Stimulated activated CD4-positive, alpha-beta T cell treated with anti-CD3 and anti-CD28 coated beads, Interleukin-4, amount 100 ng/mL, for 48 hours (primary cell): ENCODE measurements at places on chromosomes 7 and 10.
A peak's percentile ranks its signal among the peaks of the same experiment; 100 is the strongest.

DNA sequence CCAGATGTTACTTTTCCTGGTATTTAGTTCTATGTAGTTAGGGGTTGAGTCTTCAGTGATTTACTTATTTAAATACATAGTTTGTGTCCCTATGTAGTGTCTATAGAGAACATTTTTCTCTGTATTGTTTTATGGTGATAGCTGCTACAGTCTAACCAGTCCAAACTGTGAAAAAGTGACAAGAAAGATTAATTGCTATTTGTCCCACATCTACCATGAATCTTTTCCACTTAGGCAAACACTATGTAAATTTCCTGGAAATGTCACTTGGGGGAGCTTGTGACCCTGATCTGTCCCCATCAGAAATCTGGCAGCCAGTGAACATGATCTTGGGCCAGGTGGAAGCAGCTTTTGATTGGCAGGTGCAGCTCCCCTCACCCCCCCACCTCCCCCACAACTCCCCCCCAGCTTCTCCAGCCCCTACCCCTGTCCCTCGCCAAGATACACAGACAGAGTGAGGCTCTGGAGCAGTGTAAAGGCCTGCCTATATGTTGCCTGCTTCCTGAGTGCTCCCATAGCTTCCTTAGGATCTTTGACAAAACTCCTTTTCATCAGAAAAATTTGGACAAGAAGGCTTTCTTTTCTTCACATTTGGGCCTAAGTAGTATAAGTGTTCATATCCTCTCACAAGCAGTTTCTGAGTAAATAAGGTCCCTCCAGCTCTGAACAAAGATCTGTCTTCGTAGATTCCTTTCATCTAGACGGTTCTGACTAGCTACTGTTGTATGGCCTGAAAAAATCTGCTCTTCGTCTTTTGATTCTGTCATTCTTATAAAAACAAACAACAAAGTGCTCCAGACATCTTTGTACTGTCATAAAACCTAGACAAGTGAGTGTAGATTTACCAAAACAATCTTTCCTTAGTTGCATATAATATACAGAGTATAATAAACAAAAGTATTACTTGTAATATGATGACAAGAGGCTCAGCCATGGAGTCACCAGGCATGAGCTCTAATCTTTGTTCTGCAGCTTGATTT lies 31.5 kb upstream of the SLC13A1 start:
- DNase-seq, result no peak

DNA sequence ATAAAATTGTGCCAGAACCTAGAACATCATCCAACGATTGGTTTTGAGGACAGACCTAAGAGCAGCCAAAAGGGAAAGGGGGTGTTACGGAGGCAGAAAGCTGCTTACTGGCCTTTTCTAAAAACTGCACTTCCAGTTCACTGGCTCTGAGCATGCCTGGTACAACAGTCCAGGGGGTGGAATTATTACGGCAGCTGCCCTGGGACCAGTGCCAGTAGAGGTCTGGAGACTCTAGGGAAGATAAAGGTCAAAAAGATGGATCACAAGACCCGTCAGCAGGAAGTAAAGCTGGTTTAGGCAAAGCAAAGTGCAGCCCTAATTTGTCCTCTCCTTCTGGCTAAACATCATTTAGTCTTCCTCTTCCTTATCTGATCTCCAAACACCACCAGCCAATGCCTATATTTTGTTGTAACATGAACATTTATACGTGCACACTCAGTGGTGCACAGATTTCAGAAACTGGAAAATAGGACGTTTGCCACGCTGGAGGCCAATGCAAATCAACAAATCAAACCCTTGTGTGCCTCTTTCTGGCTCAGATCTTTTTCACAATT lies 216.4 kb upstream of the DPP6 start:
- no peak for DNase-seq

- no peak for DNase-seq
These were observed 139.0 kb downstream of the LRRN3 start for GRCh38 chr7:111229916-111230315.

DNA sequence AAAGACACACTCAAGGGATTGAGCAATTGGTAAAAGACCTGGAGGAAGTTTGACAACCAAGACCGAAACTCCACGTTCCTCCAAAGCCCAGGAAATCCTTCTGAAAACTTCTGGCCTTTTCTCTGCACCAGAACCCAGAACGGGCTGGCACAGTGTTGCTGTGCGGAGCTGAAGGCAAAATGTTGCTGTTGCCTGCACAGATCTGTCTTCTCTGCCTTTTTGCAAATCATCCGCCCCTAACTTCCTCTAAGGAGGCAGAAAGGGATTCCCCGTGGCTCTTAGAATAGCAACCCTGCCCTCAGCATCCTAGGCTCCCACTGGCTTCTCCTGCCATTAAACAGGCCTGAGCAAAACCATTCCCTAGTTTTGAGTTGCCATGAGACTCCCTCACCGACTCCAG lies 44.9 kb downstream of the FIGNL1 start:
- DNase-seq, result no peak

GRCh38 chr10:111890046-111890445 lies 293.5 kb downstream of the GPAM start:
- no peak for DNase-seq

DNA sequence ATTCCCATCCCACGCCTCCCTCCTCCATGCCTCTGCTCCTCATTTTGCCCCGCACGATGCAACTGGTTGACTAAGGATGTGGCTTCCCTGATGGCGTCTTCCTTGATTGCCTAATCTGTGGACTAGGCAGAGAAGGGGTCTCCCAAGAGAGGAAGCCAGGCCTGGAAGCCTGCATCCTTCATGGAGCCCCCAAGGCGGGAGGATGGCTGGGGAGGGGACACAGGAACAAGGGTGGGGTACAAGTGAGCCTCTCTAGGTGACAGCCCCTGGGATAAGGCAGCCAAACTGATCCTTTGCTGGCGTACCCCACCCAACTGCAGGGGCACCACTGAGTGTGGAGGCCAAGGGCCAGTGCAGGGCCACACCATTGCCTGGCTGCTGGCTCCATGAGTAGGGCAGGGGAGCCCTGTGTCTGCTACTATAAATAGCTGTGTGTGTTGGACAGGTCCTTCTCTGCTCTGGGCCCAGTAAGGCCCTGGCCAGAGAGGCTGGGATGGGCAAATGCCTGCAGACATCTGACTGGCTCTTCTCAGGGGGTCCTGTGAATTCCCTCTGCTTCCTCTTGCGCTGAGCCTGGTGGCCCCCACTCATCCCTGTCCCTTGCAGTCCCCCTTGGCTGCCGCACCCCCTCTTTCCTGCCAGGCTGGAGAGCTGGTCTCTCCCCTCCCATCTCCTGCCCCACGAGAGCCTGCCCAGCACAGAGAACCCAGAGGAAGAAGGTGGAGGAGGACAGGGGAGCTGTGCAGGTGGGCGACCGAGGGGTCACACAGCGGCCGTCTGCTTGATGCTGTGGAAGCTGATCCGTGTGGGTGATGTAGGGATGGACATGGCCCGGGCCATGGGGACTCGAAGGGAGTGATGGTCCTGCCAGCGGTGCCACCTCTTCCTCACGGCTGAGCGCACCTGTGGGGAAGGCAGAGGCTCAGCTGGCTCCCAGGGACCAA lies 29.3 kb downstream of the CRHR2 start:
- DNase-seq, result no peak

DNA sequence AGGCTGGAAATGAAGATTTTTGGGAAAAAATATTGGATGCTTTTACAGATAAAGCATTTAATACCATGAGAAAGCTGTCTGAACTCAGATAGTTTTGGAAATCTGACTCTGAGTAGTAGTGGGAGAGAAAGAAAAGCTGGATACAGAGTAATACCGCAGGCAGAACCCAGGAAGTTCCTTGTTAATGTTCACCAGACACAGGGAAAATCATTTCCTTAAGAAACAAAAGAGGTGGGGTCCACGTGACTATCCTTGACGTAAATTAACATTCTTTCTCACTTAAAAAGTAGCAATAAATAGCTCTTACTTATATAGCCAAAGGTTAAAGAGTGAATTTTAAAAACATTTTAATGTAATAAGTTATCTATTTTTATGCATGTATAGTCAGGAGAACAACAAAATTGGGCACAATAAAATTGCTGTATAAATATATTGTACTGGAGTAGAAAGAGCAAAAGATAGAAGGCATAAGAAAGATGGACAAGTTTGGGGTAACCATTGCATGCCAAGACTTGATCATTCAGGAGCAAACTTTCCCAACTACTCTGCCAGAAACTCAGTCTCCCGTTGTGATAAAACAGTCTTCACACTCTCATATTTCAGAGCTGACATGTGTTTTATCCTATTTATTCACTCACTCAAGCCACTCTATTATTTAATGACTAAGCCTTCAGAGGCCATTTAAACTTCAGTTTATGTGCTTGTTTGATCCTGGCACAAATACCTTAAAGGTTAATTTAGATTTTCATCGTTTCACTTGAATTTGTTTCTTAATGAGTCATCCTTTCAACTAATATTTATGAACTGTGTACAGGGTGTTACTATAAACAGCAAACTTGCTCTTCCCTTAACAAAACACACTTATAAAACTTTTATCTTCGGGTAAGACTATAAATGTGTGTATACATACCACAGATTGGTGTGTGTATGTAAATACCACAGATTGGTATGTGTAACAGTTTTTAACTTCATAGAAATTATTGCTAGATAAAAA lies 143.1 kb downstream of the GNAI1 start:
- DNase-seq, result no peak

- DNase-seq, result no peak
These were observed 95.2 kb upstream of the GNA12 start for GRCh38 chr7:2939193-2939885.

- DNase-seq, result peak; percentile 1
These were observed 2.1 kb upstream of the CCDC126 start for GRCh38 chr7:23594879-23595604.

GRCh38 chr10:6956562-6956961 lies 376.5 kb upstream of the PRKCQ start:
- DNase-seq, result no peak

- no peak for DNase-seq
These were observed 52.1 kb upstream of the PDZD8 start for GRCh38 chr10:117427356-117427755.

- DNase-seq, result peak; percentile 45
These were observed 151.8 kb downstream of the SFMBT2 start for GRCh38 chr10:7258948-7259523.

DNA sequence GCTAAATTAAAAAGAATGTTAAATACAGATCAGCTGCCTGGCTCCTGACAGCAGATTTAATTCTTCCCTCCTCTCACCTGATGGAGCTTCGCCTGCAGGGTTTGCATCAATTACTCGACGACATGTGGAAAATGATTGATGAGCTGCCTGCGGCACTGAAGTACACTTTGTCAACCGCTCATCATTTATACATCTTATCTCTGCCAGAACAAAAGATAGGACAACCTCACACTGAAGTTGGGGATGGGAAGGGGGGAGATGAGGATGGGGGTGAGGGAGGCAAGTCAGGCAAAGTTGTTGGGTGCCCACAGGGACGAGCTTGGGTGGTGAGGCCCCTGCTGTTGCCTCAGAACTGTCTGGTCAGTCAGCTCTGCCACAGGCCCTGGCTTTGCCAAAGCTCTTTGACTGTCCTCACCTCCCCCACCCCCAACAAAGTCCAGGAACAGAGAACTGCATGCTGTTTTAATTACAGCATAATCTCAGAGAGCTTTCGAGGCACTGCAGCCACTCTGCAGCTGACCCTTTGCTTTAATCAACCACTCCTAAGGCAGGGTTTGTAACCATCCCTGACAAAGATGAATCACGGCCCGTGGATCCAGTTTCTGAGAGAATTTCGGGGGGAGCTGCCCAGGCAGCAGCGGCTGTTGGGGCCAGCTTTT lies 702.3 kb downstream of the LRMDA start:
- no peak for DNase-seq

DNA sequence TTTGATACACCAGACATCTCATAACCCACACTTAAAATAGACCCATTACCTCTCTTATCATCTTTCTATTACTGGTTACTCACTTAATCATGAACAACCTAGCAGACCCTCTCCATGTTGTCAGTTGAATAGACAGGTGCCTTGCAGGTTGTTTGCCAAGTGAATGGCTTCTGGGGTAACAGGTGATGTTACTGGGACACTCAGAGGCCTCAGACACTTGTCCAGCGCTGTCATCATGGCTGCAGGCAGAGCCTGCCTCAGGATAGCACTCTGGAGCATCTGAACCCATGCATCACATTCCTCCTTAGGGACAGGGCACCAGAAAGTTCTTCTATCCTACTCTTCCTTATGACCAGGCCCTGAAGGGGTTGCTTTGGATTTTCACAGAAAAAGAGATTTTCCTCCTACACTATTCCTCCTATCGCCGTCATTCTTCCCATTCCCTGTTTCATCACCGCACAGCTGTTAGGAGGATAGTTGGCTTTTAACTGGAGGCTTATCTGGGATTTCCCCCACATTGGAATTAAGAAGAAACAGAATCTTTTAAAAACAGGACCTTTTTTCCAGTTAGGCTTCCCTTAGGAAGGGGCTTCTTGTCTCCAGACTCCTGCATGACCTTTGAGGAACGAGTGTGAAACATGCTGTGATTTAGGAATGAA lies 182.1 kb downstream of the VTI1A start:
- DNase-seq, result no peak

- DNase-seq, result no peak
These were observed 160.6 kb downstream of the PRKAG2 start for GRCh38 chr7:151716323-151716722.

GRCh38 chr7:1059200-1060091 lies 15.1 kb downstream of the GPR146 start:
- DNase-seq, result no peak

GRCh38 chr10:132544744-132545658 lies 7.4 kb downstream of the INPP5A start:
- no peak for DNase-seq

GRCh38 chr10:92366412-92367021 lies 75.5 kb downstream of the MARCHF5 start:
- no peak for DNase-seq

DNA sequence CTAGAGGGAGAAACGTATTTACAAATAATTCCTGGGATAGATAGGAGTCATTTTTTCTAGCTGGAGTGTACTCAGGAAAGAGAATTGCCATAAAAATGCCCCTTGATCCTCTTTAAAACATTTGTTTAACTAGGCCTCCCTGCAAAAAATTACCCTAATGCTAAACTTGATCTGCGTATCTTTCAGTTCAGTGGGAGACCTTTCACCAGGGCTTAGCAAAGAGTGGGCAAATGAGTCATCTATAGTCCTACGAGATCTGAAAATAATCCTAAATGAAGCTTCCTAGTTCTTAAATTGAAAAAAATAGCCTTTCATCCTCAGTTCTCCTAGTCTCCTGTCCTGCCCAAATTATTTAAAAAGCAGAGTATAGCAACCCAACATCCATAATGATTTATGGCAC lies 198.6 kb upstream of the FRMD4A start:
- no peak for DNase-seq

DNA sequence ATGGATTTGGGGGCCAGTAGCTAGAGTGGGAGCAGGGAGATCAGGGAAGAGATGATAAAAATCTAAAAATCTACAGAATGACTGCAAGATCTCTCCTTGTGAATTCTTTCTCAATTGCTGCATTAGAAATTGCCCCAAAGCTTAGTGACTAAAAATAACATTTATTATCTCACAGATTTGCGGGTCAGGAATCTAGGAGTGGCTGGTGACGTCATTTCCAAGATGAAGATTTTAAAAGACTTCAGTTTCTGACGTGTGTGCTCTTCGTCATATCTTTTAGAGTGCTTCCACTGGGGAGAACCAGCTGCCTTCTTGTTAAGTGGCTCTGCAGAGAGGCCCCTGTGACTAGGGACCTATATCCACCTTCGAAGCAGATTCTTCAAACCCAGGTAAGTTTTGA lies 112.6 kb downstream of the DGKI start:
- no peak for DNase-seq
